ENCODE measurements at places on chromosomes 3 and 15.

DNA sequence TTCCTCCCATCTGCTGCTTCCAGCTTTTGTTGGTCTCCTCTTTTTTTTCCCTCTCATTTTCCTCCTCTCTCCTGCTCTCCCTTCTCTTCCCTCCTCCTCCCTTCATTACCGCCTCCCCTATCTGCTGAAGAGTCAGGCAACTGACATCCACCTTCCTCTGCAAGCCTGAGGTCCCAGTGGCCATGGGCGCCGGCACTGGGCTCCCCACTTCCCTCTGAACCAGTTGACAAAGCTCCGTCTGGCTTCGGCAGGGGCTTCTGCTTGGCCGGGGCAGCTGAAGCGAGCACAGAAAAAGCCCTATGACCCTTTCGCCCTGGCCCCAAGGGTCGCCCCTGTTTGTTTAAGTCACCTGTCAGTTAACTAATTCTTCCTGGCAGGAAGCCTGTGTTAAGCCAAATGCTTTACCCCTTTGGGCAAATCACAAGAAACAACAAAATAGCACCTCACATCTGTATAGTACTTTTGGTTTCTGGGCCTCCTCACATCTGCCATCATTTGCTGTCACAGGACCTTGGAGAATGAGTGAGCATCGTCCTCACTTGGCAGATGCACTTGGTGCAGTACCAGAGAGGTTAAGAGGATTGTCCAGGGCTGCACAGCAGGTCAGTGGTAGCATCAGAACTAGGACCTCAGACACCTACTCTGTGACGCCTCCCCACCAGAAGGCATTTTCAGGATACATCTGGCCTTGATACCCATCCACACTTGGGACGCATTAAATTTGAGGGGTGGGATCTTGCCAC is 27.7 kb downstream of the ITGA11 start:
- DNase-seq, result no peak

GRCh38 chr15:58951388-58952007 is 18.0 kb upstream of the SLTM start:
- DNase-seq, result no peak

DNA sequence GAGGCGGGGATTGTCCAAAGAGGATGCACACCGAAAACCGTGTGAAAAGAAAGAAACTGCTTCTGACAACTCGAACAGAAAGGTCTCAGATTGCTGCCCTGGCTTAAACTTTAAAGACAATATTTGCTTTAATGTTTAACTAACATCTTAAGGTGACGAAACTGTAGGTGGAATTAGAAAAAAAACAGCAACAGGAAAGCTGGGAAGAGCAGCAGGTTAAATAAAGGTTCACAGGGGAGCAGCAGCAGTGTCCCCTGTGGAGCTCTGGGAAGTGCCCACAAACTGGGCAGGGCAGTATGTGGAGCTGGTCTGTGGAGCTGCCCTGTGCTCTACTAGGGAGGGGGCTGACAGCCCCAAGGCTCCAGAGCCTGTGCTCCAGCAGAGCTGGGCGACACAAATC is 25.4 kb downstream of the RUVBL1 start:
- DNase-seq, result no peak

GRCh38 chr15:100572362-100572983 is 29.5 kb downstream of the LINS1 start:
- no peak for DNase-seq

GRCh38 chr3:59526999-59527398 is 477.2 kb upstream of the CFAP20DC start:
- DNase-seq, result no peak

DNA sequence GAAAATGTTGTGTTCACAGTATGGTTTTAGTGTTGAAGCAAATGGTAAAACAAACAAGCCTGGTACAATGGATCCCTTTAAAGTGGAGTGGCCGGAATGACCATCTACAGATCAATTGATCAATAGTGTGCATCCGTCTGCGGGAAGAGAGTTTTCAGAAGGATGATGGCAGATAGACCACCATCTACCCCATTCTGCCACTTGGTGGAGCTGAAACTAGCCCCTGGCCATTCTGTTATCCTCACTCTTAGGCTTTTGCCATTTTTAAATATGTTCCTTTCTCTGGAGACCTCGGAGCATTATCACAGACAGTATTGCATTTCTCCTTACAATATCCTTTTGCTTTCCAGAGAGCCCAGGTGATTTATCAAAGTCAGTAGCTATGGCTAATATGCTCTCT is 258.9 kb upstream of the CFAP20DC start:
- no peak for DNase-seq

DNA sequence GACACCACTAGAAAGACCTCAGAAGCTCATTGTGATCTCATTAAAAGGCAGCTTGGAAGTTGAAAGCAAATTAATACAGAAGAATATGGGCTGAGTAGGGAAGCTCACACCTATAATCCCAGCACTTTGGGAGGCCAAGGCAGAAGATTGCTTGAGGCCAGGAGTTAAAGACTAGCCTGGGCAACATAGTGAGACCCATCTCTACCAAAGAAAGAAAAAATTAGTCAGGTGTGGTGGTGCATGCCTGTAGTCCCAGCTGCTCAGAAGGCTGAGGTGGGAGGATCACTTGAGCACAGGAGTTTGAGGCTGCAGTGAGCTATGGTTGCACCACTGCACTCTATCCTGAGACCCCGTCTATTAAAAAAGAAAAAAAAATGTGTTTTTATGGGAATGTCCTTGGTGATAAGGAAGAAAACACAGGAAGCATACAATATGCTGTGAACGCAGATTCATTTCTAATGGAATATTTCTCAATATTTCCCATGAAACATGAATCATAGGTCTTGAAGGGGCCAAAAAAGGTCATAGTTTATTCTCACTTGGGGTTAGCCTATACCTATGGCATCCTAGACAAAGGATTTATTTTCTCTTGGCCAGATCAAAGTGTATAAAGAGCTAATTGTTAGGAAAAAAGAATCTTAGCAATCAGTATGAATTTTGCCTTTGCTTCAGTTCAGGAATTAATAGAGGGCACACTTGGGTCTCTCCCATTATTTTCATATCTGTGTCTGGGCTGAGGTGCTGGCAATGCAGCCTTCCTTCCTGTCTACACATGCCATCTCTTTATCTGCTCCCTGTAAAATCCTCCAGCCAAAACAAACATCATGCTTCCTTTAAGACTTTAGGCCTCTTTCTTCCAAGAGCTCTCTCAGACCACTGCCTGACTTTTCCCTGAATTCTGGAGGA is 98.2 kb downstream of the FNDC3B start:
- DNase-seq, result no peak

DNA sequence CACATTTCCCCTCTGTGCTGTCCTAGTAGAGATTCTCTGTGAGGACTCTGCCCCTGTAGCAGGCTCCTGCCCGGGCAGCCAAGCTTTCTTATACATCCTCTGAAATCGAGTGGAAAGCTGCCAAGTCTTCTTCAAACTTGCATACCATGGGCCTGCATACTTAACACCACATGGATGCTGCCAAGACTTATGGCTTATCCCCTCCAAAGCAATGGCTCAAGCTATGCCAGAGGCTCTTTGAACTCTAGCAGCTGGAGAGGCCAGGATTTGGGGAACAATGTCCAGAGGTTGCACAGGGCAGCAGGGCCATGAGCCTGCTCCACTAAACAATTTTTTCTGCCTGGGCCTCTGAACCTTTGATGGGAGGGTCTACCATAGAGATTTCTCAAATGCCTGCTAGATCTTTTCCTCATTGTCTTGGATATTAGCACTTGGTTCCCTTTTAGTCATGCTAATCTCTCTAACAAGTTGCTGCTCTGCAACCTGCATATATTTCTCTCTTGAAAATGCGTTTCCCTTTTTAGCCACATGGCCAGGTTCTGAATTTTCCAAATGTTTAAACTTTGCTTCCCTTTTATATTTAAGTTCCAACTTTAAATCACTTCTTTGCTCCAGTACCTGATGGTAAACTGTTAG is 6.1 kb upstream of the PLSCR4 start:
- no peak for DNase-seq

- no peak for DNase-seq
Observed at GRCh38 chr3:6644070-6644929, 216.6 kb upstream of the GRM7 start.

GRCh38 chr3:138567403-138567802 is 26.7 kb downstream of the CEP70 start:
- DNase-seq, result no peak

GRCh38 chr15:99427668-99428361 is 138.0 kb upstream of the MEF2A start:
- DNase-seq, result no peak

- no peak for DNase-seq
Observed at GRCh38 chr3:152524198-152525140, 255.7 kb downstream of the MBNL1 start.

DNA sequence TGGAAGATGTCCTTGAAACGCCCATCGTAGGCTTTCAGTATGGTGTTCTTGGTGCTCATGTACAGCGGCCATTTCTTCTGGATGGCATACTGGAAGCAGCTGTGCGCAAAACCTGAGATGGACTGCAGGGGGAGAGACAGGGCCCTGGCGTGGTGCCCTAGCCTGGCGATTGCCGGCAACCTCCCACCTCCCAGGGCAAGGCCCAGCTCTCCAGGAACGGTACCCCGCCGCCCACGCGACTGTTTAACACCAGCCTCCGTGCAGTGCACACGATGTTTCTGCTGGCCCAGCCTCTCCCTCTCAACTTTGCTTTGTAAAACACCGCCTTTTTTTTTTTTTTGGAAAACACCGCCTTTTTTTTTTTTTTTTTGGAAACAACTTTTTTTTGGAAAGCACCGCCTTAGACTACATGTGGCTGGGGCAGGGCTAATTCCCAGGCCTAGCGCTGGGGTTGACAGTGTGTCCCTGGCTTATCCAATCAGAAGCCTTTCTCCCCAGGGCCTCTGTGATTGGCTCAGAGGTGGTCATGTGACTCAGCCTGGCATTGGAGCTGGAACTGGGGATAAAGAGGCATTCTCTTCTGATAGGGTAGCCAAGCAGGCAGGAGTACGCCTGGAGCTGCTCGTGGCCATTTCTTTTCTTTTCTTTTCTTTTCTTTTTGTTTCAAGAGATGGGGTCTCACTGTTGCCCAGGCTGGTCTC is 14.7 kb downstream of the IDH2 start:
- DNase-seq, result no peak

DNA sequence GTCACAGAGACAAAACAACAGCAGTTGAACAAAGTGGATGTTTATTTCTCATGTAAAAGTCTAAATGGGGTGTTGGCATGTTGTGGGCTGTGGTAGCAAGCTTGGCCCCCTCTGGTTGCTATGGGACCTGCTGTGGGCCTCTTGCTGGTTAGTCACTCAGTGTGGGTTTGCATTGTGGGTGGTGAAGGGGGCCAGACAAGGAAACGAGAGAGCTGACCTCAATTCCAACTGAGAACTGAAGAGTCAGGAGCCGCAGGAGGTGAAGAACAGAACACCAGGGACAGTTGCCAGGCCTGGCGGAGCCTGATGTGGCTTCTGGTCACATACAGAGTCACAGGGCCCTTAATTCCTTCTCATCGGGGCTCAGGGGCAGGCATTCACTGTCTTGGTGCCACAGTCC is 1.9 kb upstream of the ADPGK start:
- no peak for DNase-seq

DNA sequence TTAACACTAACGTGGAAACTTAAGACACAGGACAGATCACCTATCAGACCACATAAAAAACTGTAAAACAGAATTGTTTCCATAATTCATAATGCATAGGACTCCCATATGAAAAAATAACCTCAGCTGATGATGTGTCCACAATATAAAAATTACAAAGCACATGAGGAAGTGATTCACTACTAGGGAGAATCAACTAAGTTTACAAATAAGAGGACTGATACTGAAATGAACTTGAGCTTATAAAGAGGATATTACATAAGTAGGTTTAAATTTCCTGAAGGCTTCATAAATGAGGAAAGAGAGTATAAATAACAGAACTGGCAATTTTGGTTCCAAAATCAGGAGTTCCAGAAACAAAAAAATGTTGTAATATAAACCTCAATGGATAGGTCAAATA is 111.9 kb downstream of the SAMMSON start:
- no peak for DNase-seq

DNA sequence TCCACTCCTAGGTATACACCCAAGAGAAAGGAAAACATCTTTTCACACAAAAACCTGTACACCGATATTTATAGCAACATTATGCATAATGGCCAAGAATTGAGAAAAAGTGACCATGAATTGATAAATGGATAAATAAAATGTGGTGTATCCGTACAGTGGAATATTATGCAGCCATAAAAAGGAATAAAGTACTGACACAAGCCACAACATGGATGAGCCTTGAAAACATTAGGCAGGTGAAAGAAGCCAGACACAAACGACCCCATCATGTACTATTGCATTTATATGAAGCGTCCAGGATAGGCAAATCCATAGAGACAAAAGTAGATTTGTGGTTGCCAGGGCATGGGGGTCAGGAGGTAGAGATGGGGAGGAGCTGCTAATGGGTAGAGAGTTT is 64.2 kb upstream of the SLC6A6 start:
- DNase-seq, result no peak

DNA sequence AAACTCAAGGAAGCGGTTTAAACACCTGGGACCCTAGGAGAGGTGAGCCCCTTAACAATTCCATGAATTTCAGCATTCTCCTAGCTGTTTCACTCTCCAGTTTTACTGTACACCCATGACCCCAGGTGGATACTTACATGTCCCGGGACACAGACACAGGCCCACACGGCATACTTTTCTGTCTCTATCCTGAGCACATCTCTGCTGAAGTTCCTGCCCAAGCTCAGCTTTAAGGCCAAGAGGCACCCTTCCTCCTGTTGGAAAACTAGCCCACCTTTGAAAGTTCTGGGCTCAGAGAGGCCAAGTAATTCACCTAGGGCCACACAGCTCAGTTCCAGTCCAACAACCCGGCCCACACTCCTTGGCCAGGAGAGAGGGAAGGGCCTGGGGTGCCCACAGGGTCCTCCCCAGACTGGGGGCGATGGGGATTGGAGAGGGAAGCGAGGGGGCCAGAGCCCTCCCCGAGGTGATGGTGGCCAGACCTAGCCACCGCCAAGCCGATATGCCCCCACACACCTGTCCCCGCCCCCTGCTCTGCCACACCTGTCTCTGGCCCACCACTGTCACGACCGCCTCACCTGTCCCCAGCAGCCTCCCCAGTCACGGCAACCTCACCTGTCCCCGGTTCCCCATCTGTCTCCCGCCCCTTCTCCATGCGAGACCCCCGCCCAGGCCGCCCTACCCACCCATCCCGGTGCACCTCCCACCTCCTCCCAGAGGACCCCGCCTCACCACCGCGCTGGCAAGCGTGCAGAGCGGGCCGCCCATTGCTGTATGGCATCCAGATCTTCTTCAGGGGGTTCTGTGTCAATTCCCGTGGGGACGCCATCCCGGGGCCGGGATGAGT is 431 bp downstream of the PFKFB4 start:
- no peak for DNase-seq

GRCh38 chr15:72585476-72586058 is 68.9 kb upstream of the GOLGA6B start:
- no peak for DNase-seq

GRCh38 chr3:140822401-140823047 is 119.1 kb upstream of the SLC25A36 start:
- no peak for DNase-seq

DNA sequence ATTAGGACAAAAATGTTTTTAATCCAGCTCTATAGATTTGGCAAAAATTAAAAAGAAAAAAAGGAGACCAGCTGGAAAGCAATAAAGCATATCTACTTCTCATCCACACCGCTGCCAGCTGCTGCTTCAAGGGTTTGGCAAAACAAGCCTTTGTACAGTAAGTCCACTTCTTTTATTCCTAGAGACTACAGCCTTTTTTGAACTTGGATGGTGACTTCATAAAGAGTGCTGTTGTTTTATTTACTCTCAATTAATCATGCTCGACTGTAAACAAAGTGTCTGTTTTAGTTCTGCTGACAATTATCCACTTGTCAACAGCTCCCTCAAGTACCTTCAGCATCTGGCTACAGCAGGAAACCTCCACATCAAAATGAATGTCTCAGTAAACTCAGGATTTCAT is 12.3 kb upstream of the FOXB1 start:
- DNase-seq, result no peak

All from T-helper 2 cell (primary cell).